C1 segment of cervical spinal cord (tissue), 14 donors: ENCODE measurements at places on chromosomes 1 and 21.

DNA sequence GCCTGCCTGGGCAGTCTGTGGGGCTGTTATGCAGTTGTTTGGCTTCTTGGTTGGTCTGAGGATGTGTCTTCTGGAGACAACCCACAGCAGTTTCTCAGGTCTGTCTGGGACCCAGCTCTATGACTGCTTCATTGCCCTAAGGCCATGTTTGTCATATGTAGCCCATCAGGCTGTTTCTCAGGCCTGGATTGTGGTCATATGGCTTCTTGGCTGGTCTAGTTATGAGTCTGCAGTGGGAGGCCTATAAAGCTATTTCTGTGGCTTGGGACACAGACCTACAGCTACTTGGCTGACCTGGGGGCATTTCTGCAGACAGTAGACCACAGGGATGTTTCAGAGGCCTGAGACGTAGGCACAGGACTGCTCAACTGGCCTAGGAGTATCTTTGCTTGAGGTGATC is 41.5 kb downstream of the CHIA start:
- DNase-seq = no peak

DNA sequence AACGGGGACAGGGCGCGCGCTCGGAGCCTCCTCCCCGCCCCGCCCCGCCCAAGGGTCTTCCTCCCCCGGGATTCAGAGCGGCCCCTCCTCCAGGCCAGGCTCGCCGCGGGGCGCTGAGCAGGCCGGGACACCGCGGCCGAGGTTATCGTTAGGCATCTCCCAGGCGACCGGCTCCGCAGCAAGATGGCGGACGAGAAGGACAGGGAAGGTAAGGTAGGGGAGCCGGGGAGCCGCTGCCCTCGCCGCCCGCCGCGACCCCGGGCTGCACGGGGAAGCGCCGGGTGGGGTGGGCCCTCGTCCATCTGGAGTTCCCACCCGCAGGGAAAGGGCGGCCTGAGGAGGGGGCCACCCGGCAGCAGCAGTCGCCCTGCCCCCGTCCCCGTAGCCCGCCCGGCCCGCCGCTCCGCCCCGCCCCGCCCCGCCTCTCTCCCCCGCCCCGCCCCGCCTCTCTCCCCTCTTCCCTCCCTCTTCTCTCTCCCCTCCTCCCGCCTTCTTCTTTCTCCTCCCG is 105.9 kb upstream of the HNRNPU start:
- DNase-seq = no peak

DNA sequence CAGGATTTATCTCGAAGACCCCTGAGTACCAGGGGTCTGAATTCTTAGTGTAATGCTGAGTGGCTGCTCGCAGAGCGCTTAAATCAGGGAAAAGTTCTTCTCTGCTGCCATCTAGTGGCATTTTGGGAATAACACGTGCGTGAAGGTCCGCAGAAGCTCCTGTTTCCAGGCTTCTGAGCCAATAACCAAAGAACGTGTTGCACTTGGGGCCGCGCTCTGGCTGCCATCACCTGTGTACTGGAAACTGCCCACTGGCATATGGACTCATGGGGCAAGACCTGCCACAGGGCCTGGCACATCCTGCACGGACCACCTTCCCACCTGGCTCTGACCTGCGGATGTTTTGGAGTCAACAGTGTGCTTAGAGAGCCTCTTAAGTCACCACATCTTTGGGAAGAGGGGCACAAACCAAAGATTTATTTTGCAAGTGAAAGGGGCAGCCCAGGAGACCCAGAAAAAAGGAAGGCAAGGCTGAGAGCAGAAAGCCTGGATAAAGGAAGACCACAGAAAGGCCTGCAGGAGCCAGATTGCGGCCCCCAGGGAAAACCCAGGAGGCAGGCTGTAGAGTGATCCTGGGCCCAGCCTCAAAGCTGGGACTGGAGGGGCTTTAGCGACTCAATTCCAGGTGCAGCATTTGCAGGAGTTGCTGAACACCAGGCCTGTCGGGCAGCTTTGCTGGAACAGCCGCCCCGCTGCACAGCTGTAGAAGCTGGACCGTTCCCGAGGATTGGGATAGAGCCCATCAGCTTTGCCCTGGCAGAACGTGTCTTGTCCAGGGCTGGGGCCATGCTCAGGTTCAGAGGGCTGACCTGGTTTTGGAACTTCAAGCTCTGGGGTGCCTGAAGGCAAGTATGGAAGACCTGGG is 13.0 kb downstream of the CHIT1 start:
- peak; percentile 39 for DNase-seq

DNA sequence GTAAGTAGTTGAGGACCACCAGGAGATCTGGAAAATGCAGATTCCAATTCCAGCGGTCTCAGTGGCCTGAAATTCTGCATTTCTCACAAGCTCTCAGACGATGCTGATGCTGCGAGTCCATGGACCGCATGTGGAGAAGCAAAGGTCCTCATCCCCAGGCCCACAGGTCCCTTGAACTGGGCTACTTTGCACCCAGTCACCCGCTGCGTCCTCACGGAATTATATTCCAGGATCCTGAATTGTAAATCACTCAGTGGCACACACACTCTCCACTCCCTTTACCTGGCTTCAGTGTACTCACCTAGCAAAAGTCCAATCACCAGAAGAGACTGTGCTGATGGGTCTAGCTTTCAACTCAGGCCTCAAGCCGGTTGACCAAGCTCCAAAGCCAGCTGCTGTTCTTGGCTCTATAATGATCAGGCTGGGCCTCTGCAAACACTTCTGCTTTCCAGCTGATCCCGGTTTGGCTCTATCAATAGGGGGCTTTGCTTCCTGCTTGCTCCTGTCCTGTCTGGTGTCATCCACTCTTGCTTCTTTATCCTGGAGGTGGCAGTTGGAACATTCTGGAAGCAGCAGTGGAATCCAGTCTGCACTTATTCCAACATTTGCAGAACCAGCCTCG is 904 bp upstream of the RPL22 start:
- no peak for DNase-seq

DNA sequence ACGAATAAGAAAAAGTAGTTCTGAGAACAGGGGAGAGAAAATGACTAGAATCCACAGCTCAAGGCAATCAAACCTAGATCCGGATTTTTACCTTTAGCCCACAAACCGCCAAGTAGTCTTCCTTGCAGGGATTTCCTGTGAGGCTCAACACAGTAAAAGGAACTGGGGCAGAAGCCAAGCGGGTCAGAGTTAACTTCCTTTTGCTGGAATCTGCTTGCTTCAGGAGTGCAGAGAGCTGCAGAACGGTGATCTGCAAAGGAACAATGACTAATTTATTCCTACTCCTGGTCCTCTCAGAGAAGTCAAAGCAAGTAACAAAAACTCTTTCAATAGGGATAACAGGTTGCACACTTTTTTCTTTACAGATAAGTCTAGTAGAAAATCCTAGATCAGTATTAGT is 53.4 kb downstream of the UBR4 start:
- DNase-seq = no peak

DNA sequence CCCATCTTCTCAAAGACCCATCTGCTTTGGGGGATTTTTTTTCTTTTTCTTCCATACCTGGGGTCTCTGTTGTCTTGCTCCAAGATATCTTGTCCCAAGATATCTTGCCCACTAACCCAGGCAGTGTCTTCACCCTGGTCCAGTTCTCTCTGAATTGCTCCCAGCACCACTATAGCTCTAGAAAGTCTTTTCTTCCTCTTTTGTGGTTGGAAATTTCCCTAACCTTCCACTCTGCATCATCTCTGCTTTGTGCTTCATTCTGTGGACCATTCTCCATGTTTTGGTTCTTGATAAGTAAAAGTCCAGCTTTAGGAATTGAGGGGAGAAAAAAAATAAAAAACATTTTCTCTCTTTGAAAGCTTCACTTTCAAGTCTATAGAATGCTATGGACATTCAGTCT is 20.9 kb downstream of the STYXL2 start:
- DNase-seq = no peak

DNA sequence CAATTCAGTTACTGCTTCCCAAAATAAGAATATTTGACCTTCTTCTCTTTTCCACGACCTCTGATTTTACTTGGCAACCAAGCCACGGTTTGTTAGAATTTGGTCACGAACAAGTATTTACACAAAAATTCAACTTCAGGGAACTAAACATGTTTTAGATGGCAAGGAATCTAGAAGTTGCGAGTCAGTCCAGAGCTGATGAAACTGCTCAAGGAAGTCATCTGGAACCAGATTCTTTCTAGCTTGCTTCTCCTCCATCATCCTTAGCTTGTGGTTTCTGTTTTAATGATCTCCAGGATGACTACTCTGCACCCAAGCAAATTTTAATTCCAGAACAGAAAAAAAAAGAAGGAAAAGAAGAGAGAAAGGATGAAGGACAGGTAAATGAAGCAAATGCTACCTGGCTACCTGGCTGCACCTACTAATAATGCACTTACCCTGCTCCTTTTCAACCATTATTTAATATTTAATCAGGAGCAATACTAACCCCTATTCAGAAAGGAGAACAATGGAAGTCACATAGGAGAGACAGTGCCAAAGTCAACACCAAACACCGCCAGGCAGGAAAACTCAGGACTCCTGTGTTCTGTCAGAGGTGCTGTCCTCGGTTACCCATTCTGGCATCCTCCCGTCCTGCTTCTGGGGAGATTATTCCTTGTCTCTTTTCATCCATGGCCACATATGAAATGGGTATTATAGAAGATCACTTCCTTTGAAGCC is 54.2 kb upstream of the RGS7 start:
- no peak for DNase-seq

DNA sequence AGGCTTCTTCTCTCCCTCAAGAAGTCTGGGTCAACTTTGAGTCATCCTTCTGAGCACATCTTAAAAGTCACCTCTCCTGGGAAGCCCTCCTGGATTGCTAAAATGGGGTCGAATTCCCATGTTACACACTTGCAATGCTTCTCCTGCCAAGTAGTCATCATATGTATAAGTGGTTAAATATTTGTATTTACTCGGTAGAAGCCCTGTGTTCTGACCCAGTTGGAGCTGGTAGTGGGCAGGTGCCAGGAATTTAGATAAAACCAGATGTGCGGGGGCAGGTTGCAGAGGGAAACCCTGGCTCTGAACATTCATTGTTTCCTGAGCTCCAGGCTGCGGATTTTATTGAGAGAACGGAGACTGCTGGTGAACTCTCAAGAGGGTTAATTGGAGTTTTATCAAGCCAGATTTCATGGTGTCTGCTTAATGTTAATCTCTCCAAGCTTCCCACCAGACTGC is 52.8 kb upstream of the RPL11 start:
- no peak for DNase-seq

DNA sequence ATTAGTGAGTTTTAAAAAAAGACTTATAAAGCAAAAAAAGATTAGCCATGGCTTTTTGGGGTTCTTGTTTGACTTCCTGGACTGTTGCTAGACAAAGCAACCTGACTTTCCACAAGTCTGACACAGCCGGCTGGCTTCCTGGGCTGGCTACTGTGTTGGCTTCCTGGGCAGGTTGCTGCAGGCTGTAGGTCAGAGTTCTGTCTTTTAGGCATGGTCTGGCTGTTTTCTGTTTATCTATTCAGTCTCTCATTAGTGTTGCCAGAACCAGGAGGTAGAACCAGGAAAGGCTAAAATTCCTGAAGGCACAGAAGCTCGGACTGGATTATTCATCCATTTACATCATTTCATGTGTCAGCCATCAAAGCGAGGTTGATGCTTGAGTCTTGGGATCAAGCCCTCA is 88.6 kb upstream of the SLC35F3 start:
- no peak for DNase-seq

- DNase-seq = no peak
These were observed 13.6 kb downstream of the MTR start for GRCh38 chr1:236808564-236809130.

GRCh38 chr1:206466840-206467649 is 3.2 kb upstream of the IKBKE start:
- DNase-seq = no peak

- no peak for DNase-seq
These were observed 719 bp downstream of the SOD1 start for GRCh38 chr21:31660259-31660565.

DNA sequence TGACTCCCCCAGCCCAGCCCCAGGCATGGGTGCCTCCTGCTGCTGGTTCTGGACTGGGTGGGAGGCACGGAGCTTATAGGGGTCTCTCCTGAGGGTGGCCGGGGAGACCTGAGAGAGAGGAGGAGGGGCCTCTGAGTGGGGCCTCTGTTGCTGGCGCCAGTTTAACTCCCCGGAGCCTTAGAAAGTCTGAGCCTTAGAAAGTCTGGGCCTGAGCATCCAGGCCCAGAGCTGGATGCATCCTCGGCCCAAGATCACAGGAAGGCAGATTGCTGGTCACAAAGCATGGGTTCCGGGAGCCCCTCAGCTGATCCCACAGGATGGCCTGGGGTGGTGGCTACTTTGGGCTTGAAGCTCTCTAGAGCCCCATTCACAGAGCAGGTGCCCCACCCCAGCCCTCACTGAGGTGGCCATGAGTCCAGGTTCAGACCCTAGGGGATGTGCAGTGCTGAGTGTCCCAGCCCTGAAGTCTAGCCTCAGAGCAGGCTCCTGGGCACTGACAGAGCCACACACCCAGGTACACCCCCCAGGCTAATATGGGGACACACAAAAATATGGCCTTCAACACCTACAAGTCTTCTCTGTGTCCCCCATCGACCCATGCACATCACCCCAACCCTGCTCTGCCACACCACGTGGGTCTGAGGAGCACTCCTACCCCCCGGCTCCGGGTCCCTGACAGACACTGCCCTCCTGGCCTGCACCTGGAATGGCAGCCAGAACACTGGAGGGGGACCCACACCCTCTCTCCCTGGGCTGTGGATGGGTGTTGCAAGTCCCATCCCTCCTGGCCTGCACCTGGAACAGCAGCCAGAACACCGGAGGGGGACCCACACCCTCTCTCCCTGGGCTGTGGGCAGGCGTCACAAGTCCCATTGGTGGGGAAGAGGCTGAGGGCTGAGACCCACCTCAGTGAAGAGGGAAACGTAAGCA is 9.7 kb downstream of the PLA2G2F start:
- no peak for DNase-seq

GRCh38 chr1:2640626-2641025 is 7.8 kb upstream of the MMEL1 start:
- no peak for DNase-seq

DNA sequence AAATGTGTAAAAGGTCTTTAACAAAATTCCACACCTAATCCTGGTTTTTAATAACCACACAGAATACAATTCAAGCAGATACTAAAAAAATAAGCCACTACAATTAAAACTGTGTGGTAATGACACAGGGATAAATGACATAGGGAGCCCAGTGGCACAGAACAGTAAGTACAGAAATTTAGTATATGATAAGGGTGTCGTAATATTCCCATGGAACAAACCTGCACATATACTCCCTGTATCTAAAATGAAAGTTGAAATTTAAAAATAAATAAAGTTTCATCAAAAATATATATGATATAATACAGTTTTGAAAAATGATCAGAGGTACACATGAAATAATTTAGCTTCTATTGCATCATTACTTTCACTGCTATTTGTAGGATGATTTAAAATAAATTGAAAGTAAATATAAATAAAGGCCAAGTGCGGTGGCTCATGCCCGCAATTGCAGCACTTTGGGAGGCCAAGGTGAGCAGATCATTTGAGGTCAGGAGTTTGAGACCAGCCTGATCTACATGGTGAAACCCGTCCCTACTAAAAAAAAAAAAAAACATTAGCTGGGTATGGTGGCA is 56.5 kb downstream of the COLGALT2 start:
- DNase-seq = no peak

GRCh38 chr1:244297616-244298015 is 154.1 kb downstream of the ADSS2 start:
- DNase-seq = no peak

GRCh38 chr1:223421025-223421424 is 27.8 kb downstream of the CCDC185 start:
- no peak for DNase-seq

- DNase-seq = no peak
These were observed 32.9 kb upstream of the RASAL2 start for GRCh38 chr1:178060789-178061556.

GRCh38 chr1:53411541-53412152 is 47.6 kb upstream of the DMRTB1 start:
- DNase-seq = no peak
